ENCODE measurements at places on chromosomes 1 and 21.

GRCh38 chr21:31473685-31474345, 129.8 kb upstream of the TIAM1 start:
- DNase-seq: no peak

DNA sequence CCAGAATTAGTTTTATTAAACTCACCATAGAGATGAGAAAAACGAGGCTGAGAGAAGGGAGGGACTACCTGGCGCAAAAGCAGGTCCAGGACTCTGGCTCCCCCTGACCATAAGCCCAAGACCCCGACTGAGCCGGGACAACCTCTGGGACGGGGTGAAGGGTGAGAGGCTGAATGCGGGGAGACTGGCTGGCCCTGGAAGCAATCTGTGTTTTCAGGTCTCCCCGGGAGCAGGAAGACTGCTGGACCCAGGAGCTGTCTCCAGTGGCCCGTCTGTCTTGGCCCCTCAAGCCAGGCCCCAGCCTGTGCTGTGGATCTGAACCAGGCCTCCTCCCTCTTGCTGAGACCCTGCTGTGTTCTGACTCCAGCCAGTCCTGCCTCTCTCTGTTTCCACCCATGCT, 240.8 kb downstream of the TRABD2B start:
- DNase-seq: no peak

DNA sequence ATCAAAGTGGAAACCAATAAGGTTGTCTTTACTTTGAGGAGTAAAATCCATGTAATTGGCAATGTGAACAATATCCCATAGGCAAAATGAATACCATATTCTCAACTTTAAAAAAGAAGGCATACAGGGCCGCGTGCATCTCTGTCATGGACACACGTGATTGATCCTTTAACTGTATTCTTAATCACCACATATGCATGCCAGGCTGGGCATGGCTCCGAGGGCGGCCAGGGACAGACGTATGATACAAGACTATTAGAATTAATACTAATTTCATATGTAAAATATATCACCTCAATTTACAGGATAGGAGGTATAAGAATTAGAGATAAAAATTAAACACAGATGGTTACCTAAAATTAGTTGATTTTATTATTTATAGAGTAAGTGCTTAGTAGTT, 11.2 kb downstream of the RGS21 start:
- DNase-seq: no peak

GRCh38 chr1:151157067-151157531, 650 bp downstream of the TNFAIP8L2 start:
- DNase-seq: no peak

GRCh38 chr1:161816201-161816600, 50.1 kb downstream of the ATF6 start:
- DNase-seq: no peak

GRCh38 chr1:186738926-186739325, 58.7 kb upstream of the PTGS2 start:
- no peak for DNase-seq

GRCh38 chr1:33379631-33380354, 51.1 kb downstream of the PHC2 start:
- DNase-seq: no peak

DNA sequence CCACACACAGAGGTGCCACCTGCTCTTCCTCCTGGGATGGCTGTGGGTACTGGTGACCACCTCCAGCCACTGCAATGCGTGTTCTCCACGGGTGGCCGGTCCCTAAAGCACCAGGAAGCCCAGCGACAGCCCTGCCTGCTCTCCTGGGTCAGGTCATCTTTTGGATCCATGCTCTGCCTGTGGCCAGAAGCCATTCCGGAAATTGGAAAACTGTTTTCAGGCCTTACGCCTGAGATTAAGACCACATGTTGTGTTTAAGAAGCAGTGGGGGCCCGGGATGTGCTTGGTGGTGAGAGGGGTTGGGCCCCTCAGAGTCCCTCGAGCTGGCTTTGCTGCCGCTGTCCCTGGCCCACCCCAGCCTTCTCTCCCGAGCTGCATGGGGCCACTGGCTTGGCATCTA, 150.8 kb downstream of the PEX14 start:
- no peak for DNase-seq

- DNase-seq: no peak
Observed at GRCh38 chr1:12604114-12604874, 13.7 kb downstream of the DHRS3 start.

GRCh38 chr1:203271018-203271743, 34.1 kb upstream of the BTG2 start:
- no peak for DNase-seq

DNA sequence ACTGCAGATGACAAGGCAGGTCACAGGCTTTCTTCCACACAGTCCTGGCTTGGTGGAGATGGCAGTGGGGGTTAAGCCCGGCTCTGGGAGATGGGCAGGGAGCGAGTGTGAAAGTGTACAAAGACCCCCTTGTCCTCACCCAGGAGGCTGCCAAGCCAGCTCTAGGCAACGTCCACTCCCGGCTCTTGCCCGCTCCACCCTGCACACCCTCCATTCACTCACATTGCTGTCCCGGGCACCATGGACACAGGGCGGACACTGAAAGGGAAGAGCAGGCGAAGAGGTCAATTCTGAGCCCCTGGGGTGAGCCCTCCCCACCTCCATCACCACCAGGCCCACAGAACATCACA, 8.9 kb downstream of the COL16A1 start:
- no peak for DNase-seq

DNA sequence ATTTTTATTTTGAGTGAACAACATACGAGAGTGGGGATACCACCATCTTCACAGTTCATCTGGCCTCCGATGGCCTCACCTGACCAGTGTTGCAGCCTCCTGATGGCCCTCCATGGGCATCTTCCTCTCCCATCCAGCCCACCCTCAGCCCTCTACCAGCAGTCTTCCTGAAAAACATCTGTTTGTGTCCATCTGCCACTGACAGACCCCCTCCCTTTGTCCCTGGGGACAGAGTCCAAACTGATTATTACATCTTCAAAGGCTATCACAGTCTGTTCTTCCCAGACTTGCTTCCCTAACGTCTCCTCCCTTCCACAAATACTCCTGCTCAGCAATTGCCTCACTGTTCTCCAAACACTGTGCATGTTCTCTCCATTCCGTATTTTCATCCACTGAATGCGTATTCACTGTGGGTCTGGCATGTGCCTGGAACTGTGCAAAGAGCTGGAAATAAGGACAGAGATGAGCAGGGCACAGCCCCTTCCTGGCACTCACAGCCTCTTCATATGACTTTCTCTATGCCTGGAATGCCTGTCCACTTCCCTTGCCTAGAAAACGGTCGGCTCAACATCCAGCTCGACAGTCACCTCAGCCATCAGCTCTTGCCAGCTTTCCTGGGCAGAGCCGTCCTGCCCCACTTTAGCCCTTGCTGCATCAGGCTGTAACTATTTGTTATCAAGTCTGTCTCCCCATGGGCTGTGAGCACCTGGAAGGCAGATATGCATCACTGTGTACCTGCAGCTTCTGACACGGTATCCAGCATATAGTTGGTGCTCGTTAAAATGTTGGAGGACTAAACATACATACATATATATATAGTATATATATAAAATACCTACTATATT, 8.3 kb upstream of the ATF3 start:
- DNase-seq: no peak

DNA sequence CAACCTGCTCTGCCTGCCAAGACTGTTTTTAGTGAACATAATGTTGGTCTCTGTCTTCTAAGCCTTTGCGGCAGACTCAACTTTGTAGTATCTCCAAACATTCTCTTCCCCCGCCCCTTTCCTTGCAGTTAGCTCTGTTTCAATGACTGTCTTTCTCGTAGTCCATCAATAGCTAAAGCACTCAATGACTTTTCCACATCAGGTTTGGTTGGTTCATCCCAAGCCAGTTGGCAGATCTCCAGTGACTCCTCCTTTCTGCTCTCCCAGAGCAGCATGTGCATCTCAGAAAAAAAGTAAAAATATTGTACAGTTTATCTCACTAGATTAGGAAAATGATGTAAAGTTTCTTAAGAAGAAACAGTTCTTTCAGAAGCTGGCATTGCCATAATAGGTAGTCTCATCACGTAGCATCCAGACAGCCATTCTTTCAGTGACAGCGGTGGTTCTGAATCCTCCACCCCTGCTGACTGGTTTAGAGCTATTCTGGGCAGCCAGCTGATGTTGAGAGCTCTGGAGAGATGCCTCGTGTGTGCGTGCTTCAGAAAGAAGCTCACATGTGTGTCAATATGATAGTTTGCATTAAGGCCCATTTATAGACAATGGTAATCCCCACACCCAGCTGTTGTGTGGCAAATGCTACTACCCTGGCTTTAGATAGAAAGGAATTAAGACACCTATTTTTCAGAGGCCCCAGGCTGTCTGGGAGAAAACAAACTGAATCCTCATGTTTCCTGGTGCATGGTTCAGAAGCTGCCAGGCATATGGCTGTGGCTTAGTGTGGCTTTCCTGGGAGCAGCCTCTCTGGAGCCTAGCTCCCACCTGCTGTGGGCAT, 53.2 kb downstream of the CNN3 start:
- DNase-seq: no peak

DNA sequence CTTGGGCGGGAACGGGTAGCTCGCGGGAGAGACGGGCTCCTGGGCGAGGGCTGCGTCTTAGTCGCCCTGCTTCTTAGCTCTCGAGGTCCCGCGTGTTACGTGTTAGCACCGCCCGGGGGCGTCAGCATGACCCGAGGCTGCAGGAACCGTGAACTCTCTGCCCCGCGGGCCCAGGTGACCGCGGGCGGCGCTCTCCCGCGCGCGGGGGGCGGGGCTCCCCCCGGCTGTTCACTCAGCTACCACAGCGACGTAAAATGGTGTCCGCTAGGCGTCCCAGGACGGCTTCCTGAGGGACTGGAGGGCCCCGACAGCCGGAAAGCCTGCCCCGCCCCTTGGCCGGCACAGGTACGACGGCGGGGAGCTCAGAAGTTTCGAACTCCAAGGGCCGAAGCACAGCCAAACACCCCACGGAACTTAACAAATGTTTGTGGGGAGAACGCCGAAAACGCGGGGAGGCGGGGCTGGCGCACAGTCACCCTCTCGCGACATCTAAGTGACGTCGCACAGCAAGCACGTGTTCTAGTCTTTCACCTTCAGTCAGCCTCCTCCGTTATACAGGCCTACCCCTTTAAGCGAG, 780 bp upstream of the RBM15 start:
- DNase-seq: peak; percentile 92

DNA sequence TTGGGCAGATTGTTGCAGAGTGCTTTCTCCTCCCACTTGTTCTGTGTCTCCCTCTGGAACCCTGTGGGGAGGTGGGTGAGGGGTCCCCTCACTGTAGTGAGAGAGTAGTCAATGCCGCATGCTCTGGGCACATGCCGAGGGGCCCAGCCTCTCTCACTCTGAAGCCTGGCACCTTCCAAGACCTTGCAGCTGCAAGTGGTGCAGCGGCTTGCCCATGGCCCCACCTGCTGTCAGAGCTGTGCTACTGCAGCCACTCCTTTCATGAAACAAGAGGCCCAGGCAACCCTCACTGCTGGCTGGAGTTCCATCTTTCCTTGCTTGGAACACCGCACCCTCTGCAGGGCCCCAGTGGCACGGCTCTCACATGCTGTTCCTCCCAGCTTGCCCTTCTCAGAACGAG, 58.4 kb upstream of the COL6A1 start:
- no peak for DNase-seq

GRCh38 chr21:30831194-30831765, 1.7 kb upstream of the KRTAP7-1 start:
- DNase-seq: no peak

GRCh38 chr1:62727656-62728407, 39.6 kb upstream of the DOCK7 start:
- DNase-seq: no peak

DNA sequence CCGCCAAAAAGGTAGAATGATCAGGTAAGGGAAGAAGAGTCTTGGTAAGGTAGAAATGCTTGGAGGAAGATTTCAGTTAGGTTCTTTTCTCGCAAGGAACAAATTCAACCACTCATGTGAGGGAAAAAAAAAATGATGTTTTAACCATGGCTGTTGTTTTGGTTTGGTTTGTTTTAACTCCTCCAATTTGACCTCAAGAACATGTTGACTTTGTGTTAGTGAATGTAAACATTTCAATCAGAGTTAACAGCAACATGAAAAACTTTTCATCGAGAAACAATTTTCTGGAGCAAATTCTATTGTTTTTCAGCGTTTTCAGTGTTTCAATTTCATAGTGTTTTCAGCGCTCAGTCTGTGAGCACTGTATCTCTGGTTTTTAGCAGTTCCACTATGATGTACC, 49.0 kb upstream of the PROX1 start:
- no peak for DNase-seq

GRCh38 chr1:65762081-65762862, 30.4 kb upstream of the PDE4B start:
- DNase-seq: no peak

- no peak for DNase-seq
Observed at GRCh38 chr1:53272349-53272748, 34.0 kb upstream of the MAGOH start.

GRCh38 chr1:26921126-26921539, 410 bp upstream of the NUDC start:
- DNase-seq: no peak

DNA sequence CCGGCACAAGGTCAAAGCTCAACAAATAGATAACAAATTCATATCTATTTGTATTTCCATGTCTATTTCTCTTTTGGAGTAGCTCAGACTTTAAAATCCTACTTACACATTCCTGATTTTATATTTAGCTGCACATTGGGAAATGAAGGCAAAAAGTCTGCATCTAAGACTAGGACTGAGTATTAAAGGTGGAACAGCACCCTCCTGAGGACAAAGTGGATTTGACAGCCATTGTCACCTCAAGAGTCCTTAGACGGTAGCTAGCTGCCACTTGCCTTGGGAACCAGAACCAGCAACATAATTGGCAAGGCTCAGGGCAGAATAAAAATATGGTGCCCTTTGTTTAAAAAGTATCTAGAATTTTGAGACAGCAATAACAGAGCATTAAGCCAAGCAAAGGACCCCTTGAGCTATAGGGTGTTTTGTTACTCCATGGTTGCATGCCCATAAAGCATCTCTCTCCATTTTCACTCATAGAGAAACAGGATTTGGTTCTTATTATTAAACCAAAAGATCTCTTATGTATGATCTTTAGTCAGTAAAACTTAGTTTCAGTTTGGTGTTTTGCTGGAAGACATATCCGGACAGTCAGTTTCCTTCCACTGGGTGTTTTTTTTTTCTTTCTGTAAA, 30.0 kb upstream of the SGIP1 start:
- no peak for DNase-seq

GRCh38 chr1:211920141-211920572, 89.6 kb upstream of the LPGAT1 start:
- DNase-seq: no peak

DNA sequence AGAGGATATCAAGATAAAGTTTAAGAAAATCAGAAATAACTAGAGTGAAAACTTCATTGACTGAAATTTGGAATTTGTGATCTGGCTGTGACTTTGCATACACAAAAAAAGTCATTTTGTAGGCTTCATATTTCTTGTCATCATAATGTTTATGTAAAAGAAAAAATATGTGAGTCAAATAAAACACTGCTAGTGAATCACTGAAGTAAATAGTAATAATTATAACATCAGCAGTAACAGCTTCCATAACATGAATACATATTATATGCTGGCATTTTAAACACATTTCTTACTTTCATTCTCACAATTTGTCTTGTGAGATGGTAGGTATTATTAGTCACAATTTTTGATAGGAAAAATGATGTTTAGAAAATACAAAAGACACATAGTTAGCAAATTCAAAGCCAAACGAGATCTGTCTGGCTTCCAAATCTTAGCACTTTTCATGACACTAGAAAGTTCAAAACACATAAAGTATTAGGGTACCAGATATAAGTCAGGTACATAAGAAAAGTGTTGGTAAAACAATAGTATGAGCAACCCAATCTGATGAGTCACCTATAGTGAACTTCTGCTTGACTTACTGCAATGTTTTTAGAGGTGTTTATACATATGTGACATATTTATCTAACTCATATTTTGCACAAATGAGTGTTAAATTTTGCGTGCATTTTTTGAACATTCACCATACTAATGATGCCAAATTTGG, 241.0 kb upstream of the SNX7 start:
- no peak for DNase-seq

Measured in activated B cell treated with CpG ODN at 0.5 μM for 24 hours (primary cell).